ENCODE measurements at places on chromosomes 1 and 21.

GRCh38 chr1:79353224-79353623 lies 346.7 kb upstream of the ADGRL4 start:
- DNase-seq: no peak

GRCh38 chr21:38774152-38774551 lies 31.6 kb upstream of the ETS2 start:
- DNase-seq: no peak

- no peak for DNase-seq
Observed at GRCh38 chr1:78633209-78633608, 13.0 kb downstream of the IFI44L start.

GRCh38 chr1:15700508-15700907 lies 16.4 kb downstream of the PLEKHM2 start:
- DNase-seq: no peak

GRCh38 chr1:230818901-230819300 lies 49.4 kb downstream of the C1orf198 start:
- no peak for DNase-seq

DNA sequence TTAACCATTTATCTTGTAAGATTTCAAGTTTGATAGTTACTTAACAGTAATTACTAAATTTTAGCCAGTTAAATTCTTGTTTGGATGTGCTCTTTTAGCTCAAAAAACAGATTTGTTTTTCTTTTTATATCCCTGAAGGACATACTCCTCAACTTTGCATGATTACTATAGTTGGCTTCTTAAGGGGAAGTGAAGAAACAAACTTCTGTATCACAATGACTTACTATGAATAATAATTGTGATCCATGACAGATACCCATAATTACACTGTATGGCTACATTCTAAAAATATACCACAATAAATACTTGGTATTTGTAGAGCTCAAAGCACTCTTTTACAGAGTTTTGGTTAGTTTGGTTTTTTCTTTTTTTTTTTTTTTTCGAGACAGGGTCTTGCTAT lies 55.8 kb downstream of the IARS2 start:
- no peak for DNase-seq
